ENCODE measurements at places on chromosomes 1 and 21.

DNA sequence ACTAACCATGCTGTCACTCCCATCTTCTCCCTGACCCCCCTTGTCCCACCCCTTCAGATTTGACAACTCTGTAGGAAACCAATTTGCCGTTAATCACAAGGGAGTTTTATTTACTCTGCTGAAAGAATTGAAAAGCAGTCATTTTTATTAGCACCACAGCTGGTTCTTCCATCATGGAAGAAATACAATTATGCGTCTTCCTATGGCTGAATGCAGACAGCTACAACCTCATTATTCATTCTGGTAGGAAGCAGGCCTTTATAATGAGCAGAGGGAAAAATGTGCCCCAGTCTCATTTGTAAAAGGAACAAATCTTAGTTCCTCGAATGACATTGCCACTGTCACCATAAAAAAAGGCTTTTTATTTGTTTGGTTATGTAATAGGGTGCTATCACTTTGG is 35.2 kb downstream of the JUN start:
- DNase-seq = no peak

DNA sequence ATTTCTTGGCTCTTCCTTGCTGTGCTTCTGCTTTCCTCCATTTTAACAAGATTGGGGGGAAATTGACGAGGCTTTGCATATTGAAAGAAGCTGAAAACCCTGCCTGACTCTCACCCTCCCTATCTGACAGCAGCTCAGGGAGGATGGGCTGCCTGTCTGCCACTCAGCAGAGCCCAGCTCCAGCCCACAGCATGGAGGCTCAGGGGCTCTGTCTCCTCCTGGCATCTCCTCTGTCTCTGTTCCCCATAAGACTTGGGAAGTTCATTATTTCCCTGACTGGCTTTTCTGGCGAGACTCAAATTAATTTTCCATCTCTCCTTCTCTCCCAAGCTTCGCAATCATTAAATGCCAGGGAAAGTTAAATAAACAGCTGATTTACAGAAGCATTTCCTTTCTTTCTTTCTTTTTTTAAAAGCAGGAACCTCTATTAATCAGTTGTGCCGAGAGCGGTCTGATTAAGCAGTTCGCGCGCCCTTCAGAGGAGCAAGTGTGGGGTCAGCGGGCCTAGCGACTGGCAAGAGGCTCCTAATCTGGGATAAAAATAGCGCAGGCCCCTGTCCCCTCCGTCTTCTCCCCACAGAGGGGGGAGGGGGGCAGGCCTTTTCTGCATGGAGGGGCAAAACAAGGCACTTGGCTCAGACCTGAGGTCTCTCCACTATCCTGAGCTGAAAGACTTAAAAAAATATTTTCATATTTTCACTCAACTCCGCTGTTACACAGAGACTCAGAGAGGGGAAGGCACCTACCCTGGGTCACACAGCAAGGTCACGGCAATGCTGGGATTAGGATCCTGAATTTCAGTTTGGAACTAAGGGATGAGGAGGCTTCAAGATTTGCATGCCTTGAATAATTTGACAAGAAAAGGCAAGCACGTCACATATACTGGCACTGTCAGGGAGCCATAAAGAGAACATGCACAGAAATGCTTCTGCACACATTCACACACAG is 170.4 kb downstream of the ACTL8 start:
- DNase-seq = no peak

DNA sequence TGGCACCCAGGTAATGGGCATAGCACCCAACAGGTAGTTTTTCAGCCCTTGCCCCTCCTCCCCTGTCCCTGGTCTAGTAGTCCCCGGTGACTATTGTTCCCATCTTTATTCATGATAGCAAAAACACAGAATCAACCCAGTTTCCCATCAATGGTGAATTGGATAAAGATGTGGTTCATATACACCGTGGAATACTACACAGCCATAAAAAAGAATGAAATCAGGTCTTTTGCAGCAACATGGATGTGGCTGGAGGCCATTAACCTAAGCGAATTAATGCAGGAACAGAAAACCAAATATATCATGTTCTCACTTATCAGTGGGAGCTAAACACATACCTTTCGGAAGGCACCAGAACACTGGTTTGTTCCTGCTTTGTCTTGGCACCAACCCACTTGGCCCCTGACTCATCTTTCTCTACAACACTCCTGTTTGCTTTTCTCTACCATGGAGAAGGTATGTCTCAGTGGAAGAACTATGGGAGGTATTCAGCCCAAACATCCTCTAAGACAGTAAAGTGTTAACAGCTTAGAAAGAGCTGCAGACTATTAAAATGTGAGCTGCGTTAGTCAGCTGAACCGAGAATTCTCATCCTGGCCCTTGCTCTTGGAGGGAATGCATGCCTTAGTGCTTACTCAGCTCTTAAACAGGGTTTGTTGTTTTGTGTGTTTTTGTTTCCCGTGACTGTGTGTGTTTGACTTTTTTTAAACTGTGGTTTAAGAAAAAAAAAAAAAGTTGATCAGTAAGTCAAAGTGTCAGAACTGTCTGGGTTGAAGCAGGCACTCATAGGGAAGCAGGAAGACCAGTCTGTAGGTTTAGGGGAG is 203.0 kb downstream of the TOMM20 start:
- DNase-seq = no peak

DNA sequence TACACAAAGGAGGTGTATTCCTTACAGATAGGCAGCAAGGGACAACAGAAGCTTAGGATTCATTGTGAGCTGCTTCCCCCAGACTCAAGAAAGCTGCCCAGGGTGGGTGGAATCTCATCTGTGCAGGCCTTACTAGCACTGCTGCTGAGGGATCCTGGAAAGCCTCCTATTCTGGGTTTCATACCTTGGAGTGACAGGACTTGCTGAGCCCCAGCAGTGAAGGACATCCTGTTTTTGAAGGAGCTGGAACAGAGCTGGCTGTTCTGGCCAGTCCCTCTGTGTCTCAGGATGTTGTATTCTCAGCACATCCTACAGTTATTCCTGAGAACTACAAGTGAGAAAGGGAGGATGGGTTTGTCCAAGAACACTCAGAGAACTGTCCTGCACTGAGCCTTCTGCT is 486.3 kb downstream of the PTPRU start:
- no peak for DNase-seq

- peak; percentile 70 for DNase-seq
Observed at GRCh38 chr1:1351511-1352427, 2.6 kb upstream of the DVL1 start.

- no peak for DNase-seq
Observed at GRCh38 chr21:16081304-16081703, 351.5 kb downstream of the USP25 start.

- no peak for DNase-seq
Observed at GRCh38 chr1:234139966-234140365, 233.3 kb upstream of the COA6 start.
